AG04449 (cell line): ENCODE measurements at places on chromosomes 7 and 10.

DNA sequence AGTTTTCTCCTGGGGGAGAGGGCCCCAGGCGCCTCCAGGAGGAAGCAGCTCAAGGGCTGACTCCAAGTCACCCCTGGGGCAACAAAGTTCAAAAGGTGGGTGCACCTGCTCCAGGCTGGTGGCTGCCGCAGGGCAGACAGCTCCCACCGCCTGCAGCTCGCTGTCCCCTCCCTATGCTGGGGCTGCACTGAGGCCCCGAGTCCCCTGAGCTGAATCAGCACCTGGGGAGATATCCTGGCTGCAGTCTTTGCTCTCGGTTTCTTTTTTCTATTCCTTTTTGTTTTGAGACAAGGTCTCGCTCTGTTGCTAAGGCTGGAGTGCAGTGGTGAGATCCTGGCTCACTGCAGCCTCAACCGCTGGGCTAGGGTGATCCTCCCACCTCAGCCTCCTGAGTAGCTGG is 183.4 kb downstream of the DNAJB6 start:
- DNase-seq = no peak

- no peak for DNase-seq
Measured at GRCh38 chr10:71998119-71998839, 34.1 kb downstream of the CHST3 start.

DNA sequence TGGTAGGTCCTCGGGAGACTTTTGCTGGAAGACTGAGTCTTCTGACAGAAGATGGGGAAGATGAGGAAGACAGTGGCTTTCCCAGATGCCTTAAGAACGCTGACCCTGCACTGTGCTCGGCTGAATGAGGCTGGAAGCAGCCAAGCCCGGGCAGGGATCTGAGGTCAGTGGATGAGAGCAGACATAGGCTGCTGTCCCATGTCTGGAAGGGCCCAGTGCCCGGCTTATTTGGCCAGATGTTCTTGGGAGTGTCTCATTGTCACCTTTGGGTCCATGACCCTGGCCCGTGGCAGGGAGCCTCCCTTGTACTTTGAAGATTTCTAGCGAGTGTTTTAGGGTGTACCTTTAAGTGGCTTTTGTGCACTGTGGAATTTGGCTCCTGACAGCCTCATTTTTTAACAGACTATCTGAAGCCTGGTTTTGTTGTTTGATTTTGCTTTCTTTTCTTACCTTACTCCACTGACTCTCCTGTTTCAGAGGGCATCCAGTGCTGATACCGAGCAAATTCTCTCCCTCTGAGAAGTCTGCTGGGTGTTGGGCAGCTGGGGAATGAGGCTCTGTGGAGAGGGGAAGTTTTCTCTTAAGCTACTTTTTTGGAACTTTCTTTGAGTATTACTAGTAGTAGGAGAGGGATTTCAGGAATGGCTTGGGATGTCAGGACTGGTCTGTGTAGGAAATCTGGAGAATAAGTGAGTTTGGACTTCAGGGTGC is 61.4 kb downstream of the CREB5 start:
- DNase-seq = no peak

GRCh38 chr7:147869456-147869855 is 721.1 kb upstream of the C7orf33 start:
- no peak for DNase-seq

- no peak for DNase-seq
Measured at GRCh38 chr7:11911900-11912299, 79.9 kb upstream of the THSD7A start.

- DNase-seq = no peak
Measured at GRCh38 chr7:155483868-155484325, 26.0 kb downstream of the EN2 start.

DNA sequence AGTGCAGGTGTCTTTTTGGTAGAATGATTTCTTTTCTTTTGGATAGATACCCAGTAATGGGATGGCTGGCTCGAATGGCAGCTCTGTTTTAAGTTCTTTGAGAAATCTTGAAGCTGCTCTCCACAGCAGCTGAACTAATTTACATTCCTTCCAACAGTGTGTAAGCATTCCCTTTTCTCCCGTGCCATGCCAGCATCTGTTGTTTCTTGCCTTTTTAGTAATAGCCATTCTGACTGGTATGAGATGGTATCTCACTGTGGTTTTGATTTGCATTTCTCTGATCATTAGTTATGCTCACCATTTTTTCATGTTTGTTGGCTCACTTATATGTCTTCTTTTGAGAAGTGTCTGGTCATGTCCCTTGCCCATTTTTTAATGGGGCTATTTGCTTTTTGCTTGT is 486.3 kb downstream of the GALNT17 start:
- DNase-seq = no peak

GRCh38 chr7:96328016-96328415 is 6.1 kb upstream of the SLC25A13 start:
- no peak for DNase-seq

- DNase-seq = no peak
Measured at GRCh38 chr7:132092106-132092505, 484.2 kb downstream of the PLXNA4 start.
